ENCODE measurements at places on chromosomes 4 and X. TPM values are rescaled to one million over a fixed set of nuclear protein-coding genes. Genes with fewer than 3 reads are reported as not detected.

- DNase-seq = no peak
These were observed 33.9 kb downstream of the SEC24D start for GRCh38 chr4:118801895-118802575.

Gene DGKK
- not detected for total RNA-seq

- no peak for DNase-seq
These were observed 107.4 kb downstream of the FAM13A start for GRCh38 chr4:88949605-88950004.

DNA sequence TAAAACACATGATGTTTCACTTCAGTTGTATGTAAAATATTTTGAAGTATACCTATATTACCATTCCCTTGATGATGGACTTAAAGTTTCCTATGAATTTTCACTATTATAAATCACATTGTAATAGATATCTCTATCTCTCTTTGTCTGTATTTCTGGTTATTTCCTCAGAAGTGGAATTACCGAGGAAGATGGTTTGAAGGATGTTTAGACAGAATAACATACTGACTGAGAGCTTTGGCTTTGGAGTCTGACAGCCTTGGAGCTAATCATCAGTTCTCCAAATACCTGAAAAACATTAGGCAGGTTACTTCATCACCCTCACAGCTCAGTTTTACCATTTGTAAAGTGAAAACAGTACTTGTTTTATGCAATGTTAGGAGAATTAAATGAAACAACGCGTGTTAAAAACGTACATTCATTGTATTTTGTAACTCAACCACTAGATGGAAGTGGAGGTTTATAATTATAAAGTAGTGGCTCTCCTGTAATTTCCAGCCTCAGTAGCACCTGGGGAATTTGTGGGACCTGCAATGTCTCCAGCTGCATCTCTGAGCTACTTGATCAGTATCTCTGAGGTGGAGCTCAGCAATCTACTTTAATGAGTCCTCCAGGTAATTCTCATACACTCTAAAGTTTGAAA lies 14.3 kb downstream of the JCHAIN start:
- DNase-seq = peak; percentile 42

GRCh38 chrX:9707306-9708033 lies 58.2 kb downstream of the GPR143 start:
- no peak for DNase-seq

Gene ZNF732
- total RNA-seq = not detected

GRCh38 chr4:123849495-123849894 lies 452.9 kb downstream of the SPRY1 start:
- DNase-seq = no peak

DNA sequence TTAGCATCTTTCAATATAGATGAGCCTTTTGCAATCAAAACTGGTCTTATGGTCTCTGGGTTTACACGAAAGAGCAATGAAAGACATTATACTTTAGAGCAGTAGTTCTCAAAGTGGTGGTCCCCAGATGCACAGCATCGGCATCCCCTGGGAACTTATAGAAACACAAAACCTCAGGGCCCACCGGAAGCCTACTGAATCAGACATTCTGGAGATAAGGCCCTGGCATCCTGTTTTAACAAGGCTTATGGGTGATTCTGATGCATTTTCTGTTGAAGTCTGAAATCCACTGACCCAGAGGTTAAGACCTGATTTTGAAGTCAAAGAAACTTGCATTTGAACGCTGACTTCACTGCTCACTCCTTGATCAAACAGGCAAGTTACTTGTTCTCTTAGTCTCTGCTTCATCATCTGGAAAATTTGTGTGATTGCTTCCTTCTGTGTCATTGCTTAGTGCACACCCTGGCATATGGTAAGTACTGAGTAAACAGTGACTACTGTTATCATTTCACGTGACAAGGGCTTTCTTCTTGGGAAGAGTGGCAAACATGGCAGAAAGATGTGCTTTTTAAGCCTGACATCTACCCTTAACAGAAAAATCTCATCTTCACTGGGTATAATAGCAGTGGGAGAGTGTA lies 14.5 kb downstream of the CHRNA9 start:
- DNase-seq = no peak

GRCh38 chrX:41055740-41056139 lies 29.5 kb upstream of the USP9X start:
- no peak for DNase-seq

DNA sequence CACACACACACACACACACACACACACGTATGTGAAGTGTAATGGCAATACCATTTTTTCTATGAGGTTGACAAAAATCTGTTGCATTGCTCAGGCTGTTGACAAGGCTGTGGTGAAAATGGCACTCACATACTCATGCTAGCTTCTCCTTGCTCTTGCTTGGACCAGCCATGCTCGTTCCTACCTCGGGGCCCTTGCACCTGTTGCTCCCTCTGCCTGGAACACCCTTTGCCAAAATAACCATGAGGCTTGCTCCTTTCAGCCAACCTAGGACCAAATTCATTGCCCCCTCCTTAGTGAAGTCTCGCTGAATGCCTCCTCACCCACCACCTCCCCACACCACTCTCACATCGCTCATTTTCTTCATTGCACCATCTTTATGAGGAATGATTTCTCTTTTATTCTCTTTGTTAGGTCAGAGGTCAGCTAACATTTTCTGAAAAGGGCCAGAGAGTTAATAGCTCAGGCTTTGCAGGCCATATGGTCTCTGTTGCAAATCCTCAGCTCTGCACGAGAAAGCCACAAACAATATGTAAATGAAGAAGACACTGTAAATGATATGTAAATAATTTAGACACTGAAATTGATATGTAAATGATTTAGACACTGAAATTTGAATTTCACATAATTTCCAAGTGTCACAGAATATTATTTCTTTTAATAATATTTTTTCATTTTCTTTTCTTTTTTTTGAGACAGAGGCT lies 13.3 kb downstream of the SLC38A5 start:
- DNase-seq = no peak

- no peak for DNase-seq
These were observed 113.6 kb downstream of the GLUD2 start for GRCh38 chrX:121160987-121161386.

DNA sequence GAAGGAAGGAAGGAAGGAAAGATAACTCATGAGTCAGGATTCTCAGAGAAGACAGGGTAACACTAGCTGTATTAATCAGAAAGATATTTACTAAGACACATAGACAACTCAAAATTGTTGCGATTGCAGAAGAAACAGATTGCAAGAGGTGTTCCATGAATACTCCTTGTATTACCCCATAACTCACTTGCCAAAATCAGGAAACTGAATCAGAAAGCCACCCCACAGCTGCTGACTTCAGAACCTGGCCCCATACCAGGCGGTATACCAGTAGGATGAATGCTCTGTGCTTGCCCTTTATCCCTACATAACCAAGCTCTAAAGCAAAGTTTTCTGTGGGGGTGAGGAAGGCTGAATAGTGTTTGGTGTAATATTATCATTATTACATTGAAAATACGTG lies 468.5 kb downstream of the IQCM start:
- no peak for DNase-seq

Gene EVC2
- total RNA-seq = 0.27 TPM

GRCh38 chr4:176065435-176066291 lies at the start of gene WDR17:
Gene WDR17 (plus strand): TSS chr4:176065841. CDS start chr4:176111581, 45,740 bp downstream.
- DNase-seq = peak; percentile 69

DNA sequence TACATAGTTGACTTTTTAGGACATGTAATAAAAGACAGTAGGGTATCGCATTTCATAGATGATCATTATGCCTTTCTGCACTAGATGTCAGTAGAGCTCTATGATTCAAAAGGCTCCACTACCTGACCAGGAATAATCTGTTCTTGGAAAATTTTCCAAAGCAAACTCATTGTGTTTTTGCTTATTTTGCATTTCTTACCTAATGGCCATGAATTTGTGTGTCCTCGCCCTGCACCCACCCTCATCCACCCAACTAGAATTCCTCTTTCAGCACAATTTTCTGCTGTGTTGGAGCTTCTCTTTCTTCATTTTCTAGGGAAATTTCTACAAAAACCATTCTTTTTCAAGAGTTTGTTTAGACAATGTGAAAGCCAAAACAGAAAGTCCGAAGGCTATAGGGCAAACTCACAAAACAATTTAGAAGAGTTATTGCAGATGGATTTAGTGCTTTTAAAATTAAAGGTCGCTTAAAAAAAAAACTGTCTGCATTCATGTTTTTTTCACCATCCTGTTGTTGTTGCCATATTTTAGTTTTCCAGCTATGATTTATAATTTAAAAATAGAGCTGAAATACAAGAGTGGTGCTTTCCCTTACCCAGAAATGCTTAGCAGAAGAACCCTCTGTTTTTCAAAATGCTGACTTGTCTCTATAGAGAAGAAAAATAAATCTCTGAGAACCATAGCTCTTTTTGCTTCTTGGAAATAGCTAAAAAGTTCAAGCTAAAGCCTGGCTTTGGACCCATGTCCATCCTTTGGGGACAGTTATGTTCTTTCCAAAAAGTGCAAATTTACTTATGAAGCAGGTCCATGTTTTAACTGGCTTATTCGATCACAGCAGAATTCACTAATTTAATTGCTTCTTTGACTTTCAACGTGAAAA lies 183.7 kb downstream of the SPATA18 start:
- no peak for DNase-seq

Gene SPIN2A
- total RNA-seq = 1.2 TPM
